ENCODE measurements at places on chromosomes 1 and 21.

GRCh38 chr1:70247768-70248167 is 26.6 kb downstream of the SRSF11 start:
- DNase-seq: no peak

- DNase-seq: no peak
Observed at GRCh38 chr1:34784751-34785221, 3.8 kb downstream of the GJB3 start.

DNA sequence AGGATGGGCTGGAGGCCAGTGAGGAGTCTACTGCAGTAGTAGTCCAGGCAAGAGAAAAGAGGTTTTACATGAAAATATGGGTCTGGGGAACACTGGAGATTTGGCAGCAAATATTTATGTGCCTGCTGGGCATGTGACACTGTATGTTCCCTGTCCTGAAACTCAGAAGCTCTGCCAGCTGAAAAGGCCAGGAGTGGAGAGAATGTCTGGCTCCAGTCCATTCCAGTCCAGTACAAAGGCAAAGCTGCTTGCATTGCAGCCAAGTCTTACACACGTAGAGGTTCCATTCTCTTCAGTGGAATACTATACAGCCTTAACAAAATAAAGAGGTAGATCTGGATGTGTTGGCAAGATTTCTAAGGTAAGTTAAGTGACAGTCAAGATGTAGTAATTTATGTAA is 7.5 kb upstream of the YBX1 start:
- DNase-seq: no peak

DNA sequence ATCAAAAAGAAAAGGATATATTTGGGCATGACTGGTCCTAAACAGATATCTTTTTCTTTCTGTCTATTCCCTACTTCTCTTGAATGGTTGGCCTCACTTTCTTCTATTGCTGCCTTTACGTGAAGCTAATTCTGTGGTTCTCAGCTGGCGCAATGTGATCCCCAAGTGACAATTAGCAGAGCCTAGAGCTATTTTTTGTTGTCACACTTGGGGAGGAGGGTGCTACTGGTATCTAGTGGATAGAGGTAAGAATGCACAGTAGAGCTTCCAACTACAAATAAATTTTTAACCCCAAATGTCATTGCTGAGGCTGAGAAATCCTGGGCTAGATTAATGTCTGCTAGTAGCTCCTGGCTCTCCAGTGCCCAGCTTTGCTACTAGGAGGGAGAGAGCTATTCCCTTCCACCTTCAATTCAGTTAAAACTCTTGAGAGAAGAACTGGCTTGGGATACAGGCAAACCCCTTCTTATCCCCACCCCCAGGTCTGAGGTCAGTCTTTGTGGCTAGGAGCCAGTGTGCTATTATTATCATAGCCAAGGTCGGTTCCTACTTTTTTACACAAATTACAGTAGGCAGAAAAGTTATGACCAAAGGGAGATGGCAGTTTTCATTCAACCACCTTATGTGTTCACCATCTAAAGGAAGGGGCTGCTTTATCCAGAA is 102.1 kb downstream of the SNX7 start:
- DNase-seq: no peak

GRCh38 chr1:182643699-182644098 is 39.5 kb upstream of the RGS16 start:
- no peak for DNase-seq

DNA sequence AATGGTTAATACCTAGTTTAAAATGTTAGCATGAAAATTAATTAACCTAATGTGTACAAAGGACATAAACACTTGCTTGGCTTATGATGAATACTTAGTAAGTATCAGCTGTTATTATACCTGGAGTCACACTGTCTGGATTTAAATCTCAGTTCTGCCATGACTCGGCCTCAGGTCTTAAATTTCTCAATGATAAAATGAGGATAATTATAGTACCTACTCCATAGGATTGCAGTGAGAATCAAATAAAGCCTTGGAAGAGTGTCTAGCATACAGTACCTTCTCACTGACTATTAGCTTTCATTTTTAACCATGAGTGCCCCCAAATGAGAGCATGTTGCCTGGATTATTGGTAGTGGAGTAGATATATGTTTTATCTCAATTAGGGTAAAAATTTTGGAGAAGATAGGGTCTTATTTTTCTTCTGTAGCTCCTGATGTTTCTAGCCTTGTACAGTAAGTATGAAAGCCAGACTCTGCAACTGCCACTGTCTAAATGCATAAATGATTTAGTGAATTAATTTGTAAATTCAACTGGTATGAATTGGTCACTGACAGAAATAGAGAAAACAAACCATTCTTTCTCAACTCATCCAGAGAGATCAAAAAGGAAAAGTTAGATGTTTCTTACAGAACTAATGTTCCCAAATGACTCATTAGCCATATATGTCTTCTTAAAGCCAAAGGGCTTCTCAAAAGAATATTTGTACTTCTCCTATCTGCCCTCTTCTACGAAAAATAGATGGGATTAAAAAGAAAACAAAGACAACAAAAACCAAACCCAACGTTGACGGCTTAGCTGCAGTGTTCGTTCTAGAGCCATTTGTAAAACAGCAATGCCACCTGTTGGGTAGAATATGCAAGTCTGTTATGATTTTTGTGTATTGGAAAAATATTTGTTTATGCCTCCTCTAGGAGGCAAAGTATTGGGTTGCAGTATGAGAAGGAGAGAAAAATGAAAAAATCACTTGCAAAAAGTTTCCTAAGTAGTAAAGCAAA is 53.8 kb upstream of the MROH9 start:
- DNase-seq: no peak

DNA sequence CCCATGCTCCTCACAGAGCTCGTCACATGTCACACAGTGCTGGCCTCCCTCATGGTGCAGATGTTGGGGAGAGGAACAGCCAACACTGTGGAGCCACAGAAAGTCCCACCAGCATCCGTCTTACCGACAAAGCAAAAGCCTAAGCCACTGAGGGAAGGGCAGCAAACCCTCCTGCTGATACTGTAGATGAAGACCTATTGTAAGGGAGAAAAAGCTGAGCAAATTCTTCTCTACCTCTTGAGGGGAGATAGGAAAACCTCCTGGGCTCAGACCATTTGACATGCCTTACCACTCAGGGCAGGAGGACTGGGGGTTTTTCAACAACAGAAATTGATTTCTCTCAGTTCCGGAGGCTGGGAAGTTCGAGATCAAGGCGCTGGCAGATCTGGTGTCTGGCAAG is 95.9 kb downstream of the WDR64 start:
- DNase-seq: no peak

DNA sequence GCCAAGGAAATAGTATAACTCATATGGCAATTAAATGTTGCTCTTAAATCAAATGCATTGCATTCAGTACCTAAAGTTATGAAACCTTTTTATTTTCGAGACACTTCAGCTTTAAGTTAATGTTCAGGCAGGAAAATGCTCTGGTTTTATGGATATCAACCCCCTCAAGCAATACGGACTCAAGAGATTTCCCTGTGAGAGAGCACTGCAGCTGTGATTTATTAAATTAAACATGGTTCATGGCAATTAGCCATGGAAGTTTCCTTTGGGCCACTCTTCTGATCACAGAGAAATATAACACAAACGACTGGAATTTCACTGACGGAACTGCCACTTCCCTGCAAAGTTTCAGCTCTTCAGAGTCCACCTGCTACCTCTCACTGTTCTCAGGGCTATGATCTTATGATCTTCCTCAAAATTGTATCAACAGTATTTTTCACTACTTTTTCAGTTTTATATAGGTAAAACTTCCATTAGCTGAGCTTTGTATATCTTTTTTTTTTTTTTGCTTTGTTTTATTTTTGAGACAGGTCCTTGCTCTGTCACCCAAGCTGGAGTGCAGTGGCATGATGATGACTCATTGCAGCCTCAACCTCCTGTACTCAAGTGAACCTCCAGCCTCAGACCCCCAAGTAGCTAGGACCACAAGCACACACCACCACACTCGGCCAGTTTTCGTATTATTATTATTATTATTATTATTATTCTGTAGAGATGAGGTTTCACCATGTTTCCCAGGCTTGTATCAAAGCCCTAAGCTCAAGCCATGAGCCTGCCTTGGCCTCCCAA is 923.1 kb upstream of the TMPRSS15 start:
- DNase-seq: no peak

DNA sequence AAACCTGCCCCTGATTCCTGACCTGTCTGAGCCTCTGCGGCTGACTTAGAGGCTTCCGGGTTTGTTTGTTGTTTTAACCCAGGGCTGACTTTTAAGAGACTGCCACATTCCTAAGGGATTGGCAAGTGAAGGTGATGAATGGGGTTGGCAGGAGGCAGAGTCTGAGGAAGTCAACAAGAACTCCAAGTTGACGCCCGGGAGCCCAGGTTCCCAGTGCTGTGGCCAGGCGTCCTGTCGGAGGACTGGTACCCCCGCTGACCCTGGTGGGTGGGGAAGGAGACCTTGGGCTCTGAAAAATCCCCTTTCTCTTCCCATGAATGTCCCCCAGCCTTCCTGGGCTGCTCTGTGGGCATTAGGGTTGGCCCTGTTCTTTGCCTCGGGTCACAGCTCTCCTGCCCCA is 19.7 kb upstream of the EPS8L3 start:
- DNase-seq: no peak

GRCh38 chr1:221716713-221717484 is 25.0 kb downstream of the DUSP10 start:
- DNase-seq: no peak

DNA sequence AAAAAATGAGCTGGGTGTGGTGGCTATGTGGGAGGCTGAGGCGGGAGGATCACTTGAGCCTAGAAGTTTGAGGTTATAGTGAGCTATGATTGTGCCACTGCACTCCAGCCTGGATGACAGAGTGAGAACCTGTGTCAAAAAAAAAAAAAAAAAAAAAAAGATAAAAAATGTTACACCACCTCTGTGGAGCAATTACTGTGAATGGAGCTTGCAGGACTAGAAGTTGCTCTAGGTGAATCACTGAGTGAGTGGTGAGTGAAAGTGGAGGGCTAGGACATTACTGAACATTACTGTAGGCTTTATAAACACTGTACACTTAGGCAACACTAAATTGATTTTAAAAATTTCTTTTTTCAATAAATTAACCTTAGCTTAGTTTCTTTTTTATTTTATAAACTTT is 21.9 kb downstream of the TLCD4 start:
- DNase-seq: no peak

DNA sequence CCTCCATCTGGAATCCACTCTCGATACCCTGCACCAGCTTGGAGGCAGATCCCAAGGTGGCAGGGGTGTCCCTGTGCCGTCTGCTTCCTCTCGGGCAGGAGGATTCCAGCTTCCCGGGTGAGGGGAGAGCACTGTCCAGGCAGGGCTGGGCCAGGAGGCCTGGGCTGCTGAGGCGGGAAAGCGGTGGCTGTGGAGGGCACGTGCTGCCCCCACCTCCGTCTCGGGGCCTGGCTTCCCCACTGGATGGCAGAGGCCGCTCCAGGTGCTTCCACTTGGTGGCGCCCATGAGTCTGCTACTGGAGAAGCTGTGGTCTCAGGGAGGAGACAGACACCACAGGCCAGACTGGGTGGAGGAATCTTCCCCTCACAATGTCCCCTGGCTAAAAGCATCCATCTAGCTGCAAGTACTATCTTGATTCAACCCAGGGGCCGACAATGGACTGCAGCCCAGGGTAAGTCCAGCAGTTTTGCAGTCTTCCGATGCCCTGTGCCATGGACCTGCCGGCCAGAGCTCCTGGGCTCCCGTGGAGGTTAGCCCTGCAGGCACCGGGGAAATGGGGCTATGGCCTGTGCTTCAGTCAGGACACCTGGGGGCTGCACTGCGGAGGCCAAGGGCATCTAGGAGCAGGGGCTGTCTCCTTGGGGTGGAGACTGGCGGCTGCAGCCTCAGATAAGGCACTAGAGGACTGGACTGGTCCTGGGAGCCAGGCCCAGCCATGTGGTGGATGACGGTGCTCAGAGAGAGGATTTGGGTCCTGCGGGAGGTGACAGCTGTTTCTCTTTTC is 41.3 kb upstream of the EIF4G3 start:
- peak; percentile 18 for DNase-seq

DNA sequence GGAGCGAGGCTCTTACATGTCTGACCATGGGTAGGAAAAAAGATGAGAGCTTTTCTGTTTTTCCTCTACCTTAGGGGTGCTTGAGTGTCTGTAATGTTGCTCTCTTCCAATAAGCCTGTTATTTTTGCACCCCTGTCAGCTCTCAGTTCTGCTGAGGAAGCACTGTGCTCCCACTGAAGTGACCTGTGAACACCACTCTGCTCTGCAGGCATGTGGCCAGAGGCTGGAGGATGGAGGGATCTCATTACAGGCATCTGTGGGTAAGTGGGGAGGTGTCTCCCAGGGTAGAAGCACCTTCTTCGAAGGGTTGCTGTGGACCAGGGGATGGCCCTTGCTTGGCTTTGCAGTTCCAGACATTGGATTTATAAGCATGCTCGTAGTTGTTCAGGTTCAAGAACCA is 56.8 kb upstream of the RBM15 start:
- no peak for DNase-seq

DNA sequence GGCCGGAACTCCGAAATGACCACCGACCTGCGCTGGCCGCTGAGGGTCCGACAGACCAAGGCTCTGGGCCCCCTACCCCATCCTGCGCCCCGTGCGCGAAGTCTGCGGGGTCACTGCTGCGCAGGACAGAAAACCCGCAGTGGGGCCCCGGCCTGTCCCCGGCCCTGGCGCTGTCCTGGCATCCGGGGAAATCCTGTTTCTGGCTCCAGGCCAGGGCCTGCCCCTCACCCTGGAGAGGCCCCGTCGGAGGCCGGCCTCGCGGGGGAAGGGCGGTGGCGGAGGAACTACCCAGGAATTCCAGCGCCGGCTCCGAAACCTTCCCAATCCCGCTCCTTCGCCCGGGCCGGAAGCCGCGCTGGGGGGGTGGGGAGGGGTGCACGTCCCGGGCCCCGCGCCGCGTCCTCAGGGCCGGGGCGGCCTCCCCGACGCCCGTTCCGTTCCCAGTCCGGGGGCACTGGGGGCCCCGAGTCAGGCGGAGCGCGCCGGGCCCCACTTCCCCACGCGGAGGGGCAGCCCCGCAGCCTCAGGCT is 77.0 kb downstream of the MORN1 start:
- DNase-seq: no peak

- DNase-seq: no peak
Observed at GRCh38 chr1:115337633-115338456, at the start of gene NGF. Gene NGF (minus strand): TSS chr1:115338249. CDS start chr1:115286795, 51,454 bp downstream.

GRCh38 chr1:13965770-13966398 is 265.9 kb downstream of the PRDM2 start:
- no peak for DNase-seq

DNA sequence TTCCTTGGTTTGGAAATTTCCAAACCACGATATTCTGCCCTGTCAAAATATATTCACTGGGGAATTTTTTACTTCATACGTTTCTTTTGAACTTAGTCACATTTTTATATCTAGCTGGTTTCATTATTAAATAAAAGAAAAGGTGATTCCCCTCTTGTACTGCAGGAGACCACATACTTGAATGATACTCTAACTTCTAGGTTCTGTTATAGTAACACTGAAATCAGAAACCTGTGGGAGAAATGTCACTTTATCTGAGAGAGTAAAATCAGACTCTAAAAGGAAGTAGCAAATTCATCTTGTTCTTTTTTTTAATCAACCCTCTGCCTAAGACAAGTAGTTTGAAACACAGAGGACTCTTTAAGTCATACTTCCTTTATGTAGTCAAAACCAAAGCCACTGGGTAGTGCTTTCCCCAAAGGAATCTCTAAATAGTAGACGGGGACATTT is 34.4 kb downstream of the MRPL39 start:
- no peak for DNase-seq
